ENCODE measurements at places on chromosomes 4 and X.

GRCh38 chr4:8602686-8603430 is 10.3 kb downstream of the CPZ start:
- no peak for DNase-seq

DNA sequence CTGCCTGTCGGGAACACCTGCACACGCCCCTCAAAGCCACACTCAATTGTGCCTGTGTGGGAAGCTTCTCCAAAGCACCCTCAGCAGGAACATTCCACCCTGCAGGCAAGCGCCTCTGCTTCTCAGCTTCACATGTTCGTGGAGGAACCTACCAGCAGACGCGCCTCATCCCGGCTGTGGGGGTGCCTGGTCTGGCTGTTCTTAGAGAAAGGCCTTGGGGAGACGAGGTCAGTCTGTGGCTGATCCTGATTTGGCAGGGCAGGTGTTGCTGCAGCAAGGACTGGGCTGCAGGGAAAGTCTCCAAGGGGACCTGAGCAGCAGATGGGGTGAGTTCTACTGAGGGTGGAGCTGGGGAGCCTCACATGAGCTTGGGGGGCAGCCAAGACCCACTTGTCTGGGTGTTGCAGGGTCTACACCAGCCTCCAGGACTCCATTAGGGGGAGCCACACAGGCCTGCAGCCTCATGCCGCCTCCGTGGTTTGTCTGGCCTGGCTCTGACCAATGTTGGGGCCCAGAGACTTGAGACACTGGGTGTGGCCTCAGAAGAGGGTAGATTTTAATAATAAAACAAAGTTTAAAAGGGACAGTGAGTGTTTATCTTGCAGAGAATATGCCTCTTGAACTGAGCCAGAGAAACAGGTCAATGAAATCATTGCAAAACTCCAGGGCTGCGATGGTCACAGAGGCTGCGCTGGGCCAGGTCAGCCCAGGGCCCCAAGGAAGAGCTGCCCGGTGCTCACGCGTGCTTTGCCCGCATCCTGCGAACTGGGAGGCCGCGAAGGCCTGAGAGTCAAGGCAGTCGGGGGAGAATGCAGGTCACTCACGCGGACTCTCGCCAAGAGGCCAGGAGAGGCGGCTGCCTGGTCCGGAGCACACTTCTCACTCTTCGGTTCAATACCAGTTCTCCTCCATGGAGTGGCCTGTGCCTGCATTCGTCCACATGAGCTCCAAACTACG is 21.1 kb downstream of the RNF212 start:
- no peak for DNase-seq

DNA sequence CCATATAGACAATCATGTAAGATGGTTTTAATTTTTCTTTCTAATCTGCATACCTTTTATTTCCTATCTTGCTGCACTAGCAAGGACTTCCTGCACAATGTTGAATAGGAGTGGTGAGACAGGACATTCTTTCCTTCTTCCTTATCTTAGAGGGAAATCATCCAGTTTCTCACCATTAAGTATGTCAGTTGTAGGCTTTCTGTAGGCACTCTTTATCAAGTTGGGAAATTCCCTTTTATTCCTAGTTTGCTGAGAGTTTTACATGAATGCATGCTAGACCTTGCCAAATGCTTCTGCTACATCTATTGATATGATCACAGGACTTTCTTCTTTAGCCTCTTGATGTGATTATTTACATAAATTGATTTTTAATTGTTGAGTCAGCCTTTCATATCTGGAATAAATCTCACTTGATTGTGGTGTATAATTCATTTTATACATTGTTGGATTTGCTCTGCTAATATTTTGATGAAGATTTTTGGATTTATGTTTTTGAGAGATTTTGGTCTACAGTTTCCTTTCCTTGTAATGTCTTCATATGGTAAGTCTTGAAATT is 23.8 kb downstream of the RNF175 start:
- no peak for DNase-seq

DNA sequence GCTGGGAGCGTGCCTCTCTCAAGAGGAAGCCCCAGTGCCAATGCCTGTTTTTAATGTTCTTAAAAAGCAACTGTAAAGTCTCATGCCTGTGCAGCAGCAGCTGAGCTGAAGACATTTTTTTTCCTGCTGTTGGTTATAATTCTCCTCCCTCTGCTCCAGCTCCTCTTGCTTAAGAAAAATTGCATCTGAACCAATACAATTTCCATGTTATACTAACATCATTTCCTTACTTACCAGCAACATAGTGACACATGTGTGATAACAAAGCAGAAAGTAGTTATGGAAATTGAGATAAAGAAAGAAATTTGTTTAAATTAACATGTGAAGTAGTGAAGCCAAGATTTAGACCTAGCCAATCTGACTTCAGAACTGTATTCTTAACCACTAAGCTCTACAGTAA is 101.4 kb downstream of the TBC1D19 start:
- DNase-seq: no peak

- DNase-seq: peak; percentile 13
These were observed 6.0 kb downstream of the HMGN5 start for GRCh38 chrX:81195712-81196111.

DNA sequence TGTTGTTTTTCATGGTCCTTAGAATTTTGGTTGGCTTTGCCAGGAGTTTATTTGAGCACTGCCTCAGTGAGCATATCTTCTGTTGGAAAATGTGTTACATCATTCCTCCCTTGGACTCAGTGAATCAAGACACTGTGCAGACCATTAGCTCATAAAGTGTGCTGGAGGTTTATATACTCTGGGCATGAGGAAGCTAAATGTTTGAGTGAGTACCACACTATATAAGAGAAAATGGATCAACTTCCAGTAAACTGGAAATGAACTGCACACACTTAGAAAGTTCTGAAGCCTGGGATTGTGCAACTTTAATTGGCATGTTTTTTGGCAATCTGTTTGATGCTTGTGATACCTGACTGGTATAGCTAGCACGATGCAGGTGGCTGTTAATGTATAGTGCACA is 75.9 kb downstream of the LIMCH1 start:
- no peak for DNase-seq

GRCh38 chr4:154084864-154085263 is 296.0 kb upstream of the SFRP2 start:
- DNase-seq: no peak

DNA sequence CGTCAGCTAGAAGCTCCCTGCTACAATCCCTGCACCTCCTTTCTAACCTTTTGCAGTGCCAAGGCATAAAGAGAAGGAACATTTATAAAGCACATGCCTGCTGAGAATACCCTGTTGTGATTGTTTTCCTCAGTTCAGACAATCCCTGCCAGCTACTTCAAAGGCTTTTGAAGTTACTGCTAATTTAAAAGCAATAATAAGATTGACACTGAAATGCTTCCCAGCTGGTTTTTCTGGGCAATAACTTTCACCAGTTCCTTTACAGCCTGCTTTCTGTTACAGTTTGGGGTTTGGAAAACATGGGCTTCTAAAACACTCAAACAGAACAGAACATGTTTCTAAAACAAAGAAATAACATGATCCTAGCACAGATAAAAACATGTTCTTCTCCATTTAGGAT is 232.3 kb upstream of the CPEB2 start:
- DNase-seq: no peak

GRCh38 chr4:120348521-120348920 is 281.9 kb upstream of the MAD2L1 start:
- no peak for DNase-seq

- no peak for DNase-seq
These were observed 15.2 kb downstream of the MMRN1 start for GRCh38 chr4:89909889-89910288.

DNA sequence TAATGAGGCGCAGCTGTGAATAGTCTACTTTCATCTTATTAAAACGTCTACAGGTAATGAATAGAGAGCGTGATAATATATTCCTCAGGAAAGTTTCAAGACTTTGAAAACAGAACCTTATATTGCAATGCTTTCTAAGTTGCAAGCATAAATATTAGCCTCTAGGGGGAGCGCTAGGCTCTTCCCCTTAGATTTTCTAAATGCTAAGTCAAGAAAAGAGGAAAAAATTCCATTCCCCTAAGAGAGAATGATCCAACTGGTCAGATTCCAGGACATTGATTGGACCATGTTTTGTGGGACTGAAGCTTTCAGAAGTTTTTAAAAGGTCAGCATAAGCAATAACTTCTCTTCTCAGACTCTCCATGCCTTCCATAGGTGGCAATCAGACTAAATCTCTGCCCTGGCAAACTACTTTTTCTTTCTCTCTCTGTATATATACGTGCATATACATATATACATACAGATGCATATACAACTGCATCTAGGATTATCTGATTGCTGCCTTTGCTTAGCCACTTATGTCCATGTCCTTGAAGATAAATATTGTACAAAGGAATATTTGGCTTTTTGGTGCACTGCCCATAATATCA is 492.9 kb downstream of the INPP4B start:
- DNase-seq: peak; percentile 61

GRCh38 chr4:37821953-37822605 is 4.4 kb upstream of the PGM2 start:
- DNase-seq: no peak

- no peak for DNase-seq
These were observed 77.9 kb downstream of the HPGD start for GRCh38 chr4:174444390-174444789.

Data from A549 (cell line).